ENCODE measurements at places on chromosomes 1 and 21.

DNA sequence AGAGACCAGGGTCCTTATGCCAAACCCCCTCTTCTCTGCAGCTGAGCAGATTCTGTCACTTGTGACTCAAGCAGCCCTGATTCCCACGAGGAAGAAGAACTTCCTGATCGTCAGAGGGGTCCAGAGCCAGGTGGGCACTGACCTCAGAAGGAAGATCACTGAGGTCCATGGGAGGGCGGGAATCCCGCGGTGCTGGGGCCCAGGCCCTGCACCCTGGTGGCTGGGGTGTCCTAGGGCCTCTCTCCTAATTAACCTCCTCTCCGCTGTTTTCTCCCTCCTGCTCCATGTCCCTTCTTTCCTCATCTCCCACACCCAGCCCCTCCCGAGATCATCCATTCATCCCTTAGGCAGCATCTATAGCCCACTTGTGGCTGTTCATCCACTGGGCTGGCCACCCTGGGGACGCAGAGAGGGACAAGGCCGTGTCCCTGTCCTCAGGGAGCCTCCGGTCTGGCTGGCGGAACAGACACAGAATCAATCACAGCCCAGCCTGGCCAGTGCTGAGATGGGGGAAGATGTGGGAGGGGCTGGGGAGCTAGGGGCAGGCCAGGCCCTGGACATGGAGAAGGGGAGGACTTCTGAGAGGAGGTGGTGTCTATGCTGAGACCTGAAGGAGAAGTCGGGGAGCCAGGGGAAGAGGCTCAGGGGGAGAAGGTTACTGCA lies 638.3 kb downstream of the MATN1 start:
- no peak for DNase-seq

DNA sequence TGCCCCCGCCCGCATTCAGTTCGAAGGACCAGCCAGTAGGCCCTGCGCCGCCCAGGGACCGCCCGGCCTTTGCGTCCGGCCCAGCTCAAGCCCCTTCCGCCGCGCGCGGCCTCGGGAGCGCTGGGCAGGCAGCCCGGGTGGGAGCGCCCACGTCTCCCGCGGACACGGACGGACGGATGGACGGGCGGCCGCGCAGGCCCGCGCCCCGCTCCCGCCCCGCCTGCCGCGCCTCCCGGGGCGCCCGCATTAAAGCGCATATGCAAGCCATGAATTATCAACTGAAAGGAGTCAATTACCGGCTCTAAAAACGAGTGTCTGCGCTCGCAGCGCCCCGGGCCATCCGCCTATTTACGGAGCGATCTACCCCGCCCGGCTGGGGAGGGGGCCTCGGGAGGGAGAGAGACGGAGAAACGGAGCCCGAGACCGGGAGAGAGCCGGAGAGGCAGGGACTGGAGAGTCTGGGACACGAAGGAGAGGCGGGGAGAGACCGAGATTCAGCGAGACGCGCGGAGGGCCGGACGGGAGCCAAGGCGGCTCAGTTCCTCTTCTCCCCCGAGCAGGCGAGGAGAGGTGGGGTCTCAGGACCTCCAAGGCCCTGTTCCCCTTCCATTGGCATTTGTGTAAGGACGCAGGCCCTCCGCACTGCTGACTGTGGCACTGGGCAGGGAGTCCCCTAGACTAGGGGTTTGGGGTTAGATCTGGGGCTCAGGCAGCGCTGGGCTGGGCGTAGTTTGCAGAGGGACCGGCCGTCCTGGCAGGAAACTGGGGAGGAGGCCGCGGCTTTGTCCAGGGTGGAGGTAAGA lies 41.3 kb upstream of the DMBX1 start:
- DNase-seq: no peak

GRCh38 chr1:116999596-116999995 lies 2.0 kb upstream of the CD101 start:
- no peak for DNase-seq

DNA sequence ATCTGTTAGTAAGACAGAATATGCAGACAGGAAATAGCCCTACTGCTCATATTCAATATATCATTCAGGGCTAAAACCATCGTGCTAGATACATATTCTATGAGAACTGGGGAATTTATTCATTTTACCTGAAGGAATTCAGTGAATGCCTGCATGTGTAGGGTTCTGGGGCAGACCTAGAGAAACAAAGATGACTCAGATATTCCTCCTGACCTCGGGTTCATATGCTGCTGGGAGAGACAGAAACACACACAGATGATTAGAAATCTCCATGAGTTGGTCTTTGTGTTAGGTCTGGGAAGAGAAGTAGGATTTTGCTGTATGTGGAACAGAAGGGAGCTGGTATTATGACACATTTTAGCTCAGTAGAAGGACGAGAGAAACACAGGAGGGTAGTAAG lies 176.5 kb upstream of the ST6GALNAC5 start:
- DNase-seq: no peak

DNA sequence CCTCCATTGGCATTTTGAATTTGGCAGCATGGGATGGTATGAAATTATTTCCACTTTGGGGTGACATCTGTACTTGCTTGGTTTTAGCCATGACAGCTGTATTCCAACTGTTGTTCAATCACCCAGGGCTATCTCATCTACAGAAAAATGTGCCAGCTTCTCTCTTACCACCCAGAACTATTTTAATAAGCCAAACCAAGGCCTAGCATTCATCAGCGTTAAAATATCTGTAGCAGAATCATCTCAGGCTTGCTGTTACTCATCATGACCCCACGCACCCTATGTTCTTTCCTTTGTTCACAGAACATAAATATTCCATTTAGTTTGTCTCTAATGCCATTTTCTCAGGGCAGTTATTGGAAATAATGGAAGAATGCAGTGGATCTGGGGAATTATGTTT lies 49.8 kb downstream of the GIPC2 start:
- DNase-seq: no peak

DNA sequence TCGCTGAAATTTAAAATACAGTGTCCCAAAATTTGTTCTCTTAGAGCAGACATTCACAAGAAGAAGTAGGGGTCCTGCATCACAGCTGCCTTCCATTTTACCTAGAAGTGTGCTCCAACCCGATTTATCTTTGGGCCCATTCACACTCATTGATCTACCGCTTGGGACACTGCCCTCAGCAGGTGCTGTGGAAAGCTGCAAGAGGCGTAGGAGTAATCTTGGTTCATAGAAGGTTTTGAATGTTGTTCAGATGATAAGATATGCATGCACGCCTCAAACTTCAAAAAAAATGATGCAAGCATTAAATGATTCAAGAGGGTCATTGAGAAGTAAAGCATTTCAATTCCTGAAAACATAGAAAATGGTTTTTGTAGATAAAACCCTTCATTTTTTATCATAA lies 18.6 kb upstream of the C1orf105 start:
- DNase-seq: no peak

GRCh38 chr1:185646202-185646683 lies 87.9 kb upstream of the HMCN1 start:
- no peak for DNase-seq

- no peak for DNase-seq
Observed at GRCh38 chr1:48450505-48450904, 21.5 kb downstream of the SPATA6 start.

GRCh38 chr1:17207046-17207445 lies 2.1 kb downstream of the PADI1 start:
- no peak for DNase-seq

DNA sequence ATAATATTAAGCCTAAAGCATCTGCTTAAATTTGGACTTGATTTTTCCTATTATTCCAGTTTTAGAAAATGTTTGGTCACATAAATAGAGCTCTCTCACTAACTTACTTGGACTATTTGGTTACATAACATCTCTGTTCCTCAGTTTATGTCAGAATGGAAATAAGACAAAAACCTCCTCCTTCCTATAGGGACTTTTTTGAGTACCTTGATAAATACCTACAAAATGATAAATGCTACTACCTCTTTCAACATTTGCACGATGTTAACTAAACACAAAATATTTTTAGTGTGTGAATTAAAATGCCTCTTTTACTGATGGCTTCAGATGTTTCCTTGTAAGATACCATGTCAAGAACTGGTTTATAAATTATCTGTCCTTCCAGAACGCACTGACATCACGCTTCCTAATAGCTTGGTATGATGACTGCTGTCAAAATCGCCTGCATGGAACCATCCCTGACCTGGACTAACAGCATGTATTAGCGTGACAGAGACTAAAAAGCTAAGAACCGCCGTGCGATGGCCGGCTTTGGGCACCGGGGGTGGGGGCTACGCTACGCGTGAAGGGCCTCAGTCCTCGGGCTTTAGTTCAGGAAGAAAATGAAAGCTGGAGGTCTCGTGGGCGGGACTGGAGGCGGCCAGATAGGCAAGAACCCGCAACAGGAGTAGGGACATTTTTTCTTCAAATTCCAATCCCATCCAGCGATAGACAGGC lies 133.2 kb upstream of the BARHL2 start:
- DNase-seq: no peak

GRCh38 chr1:198669023-198669698 lies 30.3 kb downstream of the PTPRC start:
- DNase-seq: no peak

- no peak for DNase-seq
Observed at GRCh38 chr1:202207292-202207691, 13.7 kb downstream of the LGR6 start.

- no peak for DNase-seq
Observed at GRCh38 chr1:186093437-186093836, 281.6 kb downstream of the TPR start.

DNA sequence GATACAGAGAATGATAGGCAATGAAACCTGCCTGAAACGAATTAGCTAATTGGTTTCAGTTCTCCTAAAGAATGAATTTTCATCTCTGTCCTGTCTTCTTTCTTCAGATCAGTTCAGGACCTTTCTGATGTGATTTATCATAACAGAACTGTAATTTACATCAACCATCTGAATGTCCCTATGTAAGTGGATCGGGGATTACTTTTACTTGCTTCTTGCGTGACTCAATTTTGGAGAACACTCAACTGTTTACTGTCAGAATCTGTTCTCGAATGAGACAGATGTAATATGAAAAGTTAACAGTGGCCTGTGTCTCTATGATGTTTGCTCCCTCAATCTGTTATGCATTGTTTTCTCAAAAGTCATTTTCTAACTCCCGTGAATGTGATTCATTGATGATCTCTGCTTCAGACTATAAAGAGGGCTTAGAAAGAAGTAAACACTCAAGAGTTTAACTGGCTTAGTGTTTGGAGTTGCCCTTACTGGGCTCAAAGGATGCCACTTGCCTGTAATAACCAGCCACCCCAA lies 111.0 kb downstream of the GABPA start:
- DNase-seq: no peak
